ENCODE measurements at places on chromosomes 1 and 21. TPM values are rescaled to one million over a fixed set of nuclear protein-coding genes. Genes with fewer than 3 reads are reported as not detected.

DNA sequence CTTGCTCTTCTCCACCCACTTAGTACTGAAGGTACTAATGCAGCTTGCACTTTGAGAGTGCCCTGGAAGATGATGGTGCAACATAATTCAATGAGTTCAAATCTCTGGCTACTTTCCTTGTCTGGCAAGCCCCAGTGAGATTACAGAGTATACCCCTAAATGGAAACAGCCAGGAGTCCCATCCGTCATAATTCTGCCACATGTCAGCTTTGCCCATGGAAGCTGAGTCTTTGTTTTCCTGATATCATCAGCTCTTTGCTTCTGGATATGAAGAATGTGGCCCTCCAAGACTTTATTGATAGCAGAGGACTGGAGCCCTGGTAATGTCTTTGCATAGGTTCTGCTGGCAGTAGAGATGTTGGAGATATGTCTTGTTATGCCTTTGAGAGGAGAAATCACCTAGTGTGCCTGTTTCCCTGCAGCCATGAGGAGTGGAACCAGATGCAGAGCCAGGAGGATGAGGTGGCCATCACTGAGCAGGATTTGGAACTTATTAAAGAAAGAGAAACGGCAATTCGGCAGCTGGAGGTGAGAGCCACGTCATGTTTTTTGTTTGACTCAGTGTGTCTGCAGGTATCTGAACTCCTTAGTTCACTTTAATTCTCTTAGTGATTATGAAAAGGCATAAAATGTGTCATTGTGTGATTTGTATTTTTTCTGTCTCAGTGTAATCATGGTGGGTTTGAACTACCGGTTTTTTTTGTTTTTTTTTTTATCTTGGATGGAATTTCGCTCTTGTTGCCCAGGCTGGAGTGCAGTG lies 18.7 kb upstream of the PPP1R8 start:
- DNase-seq: no peak

GRCh38 chr1:67721650-67722291 lies 36.8 kb downstream of the GADD45A start:
- DNase-seq: no peak

GRCh38 chr1:213110349-213111300 lies 59.6 kb downstream of the RPS6KC1 start:
- no peak for DNase-seq

- no peak for DNase-seq
Observed at GRCh38 chr1:205766038-205766437, 9.2 kb downstream of the RAB29 start.

DNA sequence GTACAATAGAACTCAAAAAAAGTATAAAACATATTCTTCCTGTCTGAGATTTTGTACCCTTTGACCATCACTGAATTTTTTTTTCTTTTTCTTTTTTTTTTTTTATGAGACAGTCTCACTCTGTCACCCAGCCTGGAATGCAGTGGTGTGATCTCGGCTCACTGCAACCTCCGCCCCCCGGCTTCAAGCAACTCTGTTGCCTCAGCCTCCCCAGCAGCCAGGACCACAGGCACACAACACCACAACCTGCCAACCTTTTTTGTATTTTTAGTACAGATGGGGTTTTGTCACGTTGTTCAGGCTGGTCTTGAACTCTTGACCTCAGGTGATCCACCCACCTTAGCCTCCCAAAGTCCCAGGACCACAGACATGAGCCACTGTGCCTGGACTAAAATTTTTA lies 10.4 kb downstream of the SDCCAG8 start:
- DNase-seq: no peak

- DNase-seq: peak; percentile 74
Observed at GRCh38 chr1:159161001-159161718, 10.3 kb upstream of the CADM3 start.

- no peak for DNase-seq
Observed at GRCh38 chr1:84839544-84839943, 53.5 kb downstream of the LPAR3 start.

GRCh38 chr1:21293537-21294265 lies 3.4 kb upstream of the ECE1 start:
- DNase-seq: no peak

DNA sequence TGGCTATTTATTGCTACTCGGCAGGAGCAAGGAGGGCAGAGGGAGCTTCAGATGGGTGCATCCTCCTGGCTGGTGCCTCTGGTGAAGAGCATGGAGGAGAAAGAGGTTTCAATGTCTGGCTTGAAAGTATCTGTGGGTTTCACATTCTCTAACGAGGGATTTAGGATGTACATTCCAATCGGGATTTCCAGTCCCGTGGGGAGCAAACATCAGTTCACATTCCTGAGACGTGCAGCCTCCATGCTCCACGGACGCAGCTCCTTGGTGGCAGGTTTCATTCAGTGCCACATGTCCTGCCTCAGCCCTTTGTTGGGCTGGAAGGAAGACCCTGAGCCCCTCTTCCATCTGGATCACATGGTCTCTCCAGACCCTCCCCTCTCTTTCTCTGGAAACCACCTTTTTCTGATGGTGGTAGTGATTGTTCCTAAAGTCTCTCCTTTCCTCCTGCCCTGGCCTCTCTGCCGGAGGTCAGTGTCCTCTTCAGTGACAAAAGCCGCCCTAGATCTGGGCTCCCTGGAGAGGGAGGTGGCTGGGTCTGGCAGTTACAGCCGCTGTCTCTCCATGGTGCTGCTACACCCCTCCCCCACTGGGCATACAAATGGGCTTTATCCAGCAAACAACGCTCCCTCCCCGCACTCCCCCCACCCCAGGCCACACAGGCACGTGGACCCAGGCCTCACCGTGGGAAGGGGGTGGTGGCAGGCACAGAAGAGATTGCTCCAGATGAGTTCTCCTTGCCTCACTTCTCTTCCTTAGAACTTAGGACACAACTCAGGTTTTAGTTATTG lies 826 bp upstream of the CA14 start:
- DNase-seq: no peak

DNA sequence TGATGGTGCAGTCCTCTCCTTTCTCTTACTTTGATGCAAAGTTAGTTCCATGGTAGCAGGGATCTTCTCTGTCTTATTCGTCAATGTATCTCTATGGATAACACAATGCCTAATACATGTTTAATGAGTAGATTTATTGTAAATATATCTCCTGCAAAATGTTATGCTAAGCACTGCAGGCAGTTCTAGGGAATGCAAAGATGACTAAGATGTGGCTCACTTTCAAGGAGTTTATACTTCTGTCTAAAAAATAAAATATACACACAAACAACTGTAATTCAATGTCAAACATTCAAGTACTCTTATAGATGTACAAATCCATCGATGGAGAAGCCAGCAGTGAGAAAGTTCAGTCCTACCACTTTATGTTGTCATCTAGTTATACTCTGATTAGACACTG lies 194.3 kb downstream of the KCTD3 start:
- DNase-seq: no peak

DNA sequence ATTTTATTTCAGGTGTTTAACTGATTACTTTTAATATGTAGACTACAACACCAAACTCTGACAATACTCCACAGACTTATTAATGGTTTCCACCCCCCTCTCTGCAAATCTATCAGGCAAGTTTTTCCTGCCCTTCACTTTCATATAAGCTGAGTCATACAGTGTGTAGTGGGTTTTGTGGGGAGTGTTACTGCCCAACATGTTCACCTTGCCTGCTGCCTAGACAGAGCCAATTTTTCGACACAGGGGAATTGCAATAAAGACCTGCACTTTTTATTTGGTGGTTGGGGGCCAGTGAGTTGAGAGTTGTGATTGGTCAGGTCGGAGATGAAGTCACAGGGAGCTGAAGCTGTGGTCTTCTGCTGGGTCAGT lies 119.7 kb downstream of the PPIAL4G start:
- no peak for DNase-seq

DNA sequence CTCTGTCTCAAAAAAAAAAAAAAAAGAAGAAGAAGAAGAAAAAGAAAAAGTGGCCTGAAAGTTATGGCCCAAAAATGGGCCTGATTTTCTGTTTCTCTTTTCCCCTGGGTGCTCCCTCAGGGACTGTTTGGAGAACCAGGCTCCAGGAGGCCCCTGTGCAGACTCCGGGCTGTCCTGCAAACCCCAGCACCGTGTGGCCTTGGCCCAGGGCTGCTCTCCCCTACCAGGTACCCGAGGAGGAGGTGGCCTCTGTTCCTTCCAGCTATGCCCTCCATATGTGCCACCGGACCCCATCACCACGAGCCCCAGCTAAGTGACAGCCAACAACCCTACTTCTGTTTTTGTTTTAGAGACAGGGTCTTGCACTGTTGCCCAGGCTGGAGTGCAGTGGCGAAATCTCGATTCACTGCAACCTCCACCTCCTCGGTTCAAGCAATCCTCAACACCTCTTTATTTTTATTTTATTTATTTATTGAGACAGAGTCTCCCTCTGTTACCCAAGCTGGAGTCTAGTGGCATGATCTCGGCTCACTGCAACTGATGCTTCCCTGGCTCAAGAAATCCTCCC lies 7.5 kb upstream of the FAAP20 start:
- DNase-seq: no peak

DNA sequence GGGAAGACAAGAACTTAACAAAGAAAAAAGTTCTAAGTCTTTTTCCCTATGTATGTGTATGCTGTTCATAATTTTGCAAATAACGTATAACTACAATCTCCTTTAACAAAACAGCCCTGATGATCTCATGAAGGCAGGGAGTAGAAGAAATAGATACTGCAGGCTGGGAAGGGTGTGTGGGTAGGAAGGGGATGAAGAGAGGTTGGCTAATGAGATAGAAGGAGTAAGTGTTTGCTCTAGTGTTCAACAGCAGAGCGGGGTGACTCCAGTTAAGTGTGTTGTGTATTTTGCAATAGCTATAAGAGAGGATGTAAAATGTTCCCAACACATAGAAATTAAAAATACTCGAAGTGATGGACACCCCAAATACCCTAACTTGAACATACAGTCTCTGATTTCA lies 20.1 kb downstream of the C1orf198 start:
- DNase-seq: no peak

DNA sequence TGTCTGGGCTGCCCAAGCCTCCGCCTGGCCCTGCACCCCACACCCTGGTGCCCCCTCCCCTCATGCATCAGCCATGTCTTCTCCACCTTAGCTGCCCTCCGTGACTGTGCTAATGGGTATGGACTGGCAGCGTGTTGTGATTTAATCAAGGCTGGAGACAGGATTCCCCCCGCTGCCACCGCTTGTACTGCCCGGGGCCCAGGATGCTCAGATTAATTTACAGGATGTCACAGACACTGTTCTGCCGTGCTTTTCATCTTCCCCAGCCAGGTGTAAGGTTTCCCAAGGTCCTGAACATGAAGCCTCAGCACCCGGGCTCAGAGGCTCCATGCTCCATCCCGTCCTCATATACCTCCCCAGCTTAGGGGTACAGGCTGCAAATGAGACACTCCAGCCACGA lies 66.3 kb downstream of the TAS1R2 start:
- DNase-seq: no peak

DNA sequence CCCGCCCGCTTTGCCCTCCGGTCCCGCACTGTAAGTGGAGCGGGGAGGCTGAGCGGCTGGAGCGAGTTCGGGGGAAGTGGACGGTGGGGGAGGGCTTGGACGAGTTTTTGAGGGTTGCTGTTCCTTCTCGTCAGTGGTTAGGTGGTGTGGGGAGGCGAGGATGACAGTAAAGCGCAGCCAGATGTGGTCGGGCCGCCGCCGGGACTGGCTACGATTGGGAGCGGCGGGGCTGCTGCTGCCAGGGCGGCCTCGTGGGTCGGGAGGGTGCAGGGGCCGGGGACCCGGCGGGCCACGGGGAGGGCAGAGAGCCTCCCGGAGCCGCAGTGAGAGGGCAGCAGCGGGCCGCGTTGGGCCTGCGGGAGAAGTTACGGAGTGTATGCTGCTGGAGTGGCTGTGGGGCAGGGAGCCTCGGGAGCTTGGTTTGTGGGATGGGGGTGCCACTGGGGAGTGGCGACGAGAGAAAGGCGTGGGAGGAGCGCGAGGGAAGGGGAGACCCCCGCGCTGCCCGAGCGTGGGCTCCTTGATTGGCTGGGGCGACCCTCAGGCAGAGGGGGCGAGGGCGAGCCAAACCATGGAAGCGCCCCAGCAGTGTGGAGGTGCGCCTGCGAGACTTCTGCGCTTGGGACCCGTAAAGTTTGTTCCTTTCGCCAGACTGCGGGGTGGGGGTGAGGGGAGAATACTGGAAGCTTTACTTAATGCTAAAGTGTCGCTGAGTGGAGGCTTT lies 2.1 kb downstream of the ADGRL2 start:
- DNase-seq: peak; percentile 78

DNA sequence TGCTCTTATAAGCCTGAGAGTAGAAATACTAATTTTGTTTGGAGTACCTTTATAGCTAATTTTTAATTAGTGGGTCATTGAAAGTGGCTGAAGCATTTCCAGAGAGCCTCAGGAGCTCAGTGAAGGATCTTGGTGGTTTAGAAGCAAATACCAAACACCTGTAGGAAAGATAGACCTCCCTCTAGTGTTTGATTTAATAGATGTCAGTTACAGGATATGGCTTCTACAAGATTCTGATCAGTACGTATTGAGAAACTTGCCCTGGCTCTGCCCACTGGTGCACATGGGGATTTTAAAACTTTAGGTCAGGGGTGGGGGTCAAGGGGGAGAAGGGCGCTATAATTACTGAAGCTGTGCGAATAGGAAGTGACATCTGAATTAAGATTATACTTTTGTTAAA lies 122.2 kb downstream of the POU2F1 start:
- DNase-seq: no peak

- no peak for DNase-seq
Observed at GRCh38 chr1:21097729-21098128, 79.0 kb downstream of the EIF4G3 start.

DNA sequence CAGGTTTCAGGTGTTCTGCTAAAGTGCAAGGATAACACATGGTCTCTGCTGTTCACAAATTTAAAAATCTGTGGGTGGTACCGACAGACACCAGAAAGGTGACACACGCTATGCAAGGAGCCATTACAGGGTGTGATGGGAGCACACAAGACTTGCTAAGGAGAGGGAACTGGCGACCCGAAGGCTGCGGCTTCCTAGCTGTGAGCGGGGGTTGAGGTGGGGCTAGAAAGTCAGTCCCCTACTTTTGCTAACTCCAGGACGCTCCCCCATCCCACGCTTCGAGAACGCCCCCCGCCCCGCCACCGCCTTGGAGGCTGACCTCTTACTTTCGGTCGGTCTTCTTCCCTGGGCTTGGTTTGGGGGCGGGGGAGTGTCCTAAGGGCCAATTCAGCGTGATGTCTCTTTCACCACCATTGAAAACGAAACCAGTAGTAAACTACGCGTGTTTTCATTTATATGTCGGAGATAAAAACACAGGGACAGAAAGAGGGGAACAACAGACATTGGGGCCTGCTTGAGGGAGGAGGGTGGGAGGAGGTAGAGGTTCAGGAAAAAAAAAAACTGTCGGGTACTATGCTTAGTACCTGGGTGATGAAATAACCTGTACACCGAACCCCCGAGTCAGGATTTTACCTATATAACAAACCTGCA lies 1.1 kb downstream of the CKS1B start:
- peak; percentile 62 for DNase-seq

Gene PKNOX1
- 8.9 TPM for total RNA-seq

Gene AKNAD1
- total RNA-seq: not detected

Gene PTPN14
- 22.5 TPM for total RNA-seq

Gene PRKACB
- 44.4 TPM for total RNA-seq

Gene SIM2
- total RNA-seq: not detected

Gene SYCP1
- total RNA-seq: not detected

Gene PIK3CD
- 4.4 TPM for total RNA-seq

Gene OR2L3
- not detected for total RNA-seq

Gene OR2L8
- not detected for total RNA-seq

Gene BSND
- total RNA-seq: not detected

Gene PLA2G4A
- 7.8 TPM for total RNA-seq

Gene LY9
- 0.71 TPM for total RNA-seq

Gene L1TD1
- total RNA-seq: 0.34 TPM

Gene C1orf226
- total RNA-seq: 4.9 TPM

Gene PTPRF
- total RNA-seq: 37.4 TPM

Gene TARBP1
- 10.1 TPM for total RNA-seq

Gene RCSD1
- 38.7 TPM for total RNA-seq

Gene KCNE2
- not detected for total RNA-seq

Data from left cardiac atrium (tissue), 4 donors.